Gastrocnemius medialis (tissue), 4 donors: ENCODE measurements at places on chromosomes 7 and 10. TPM values are rescaled to one million over a fixed set of nuclear protein-coding genes. Genes with fewer than 3 reads are reported as not detected.

PRSS37 gene
- total RNA-seq = not detected

ADAMTS14 gene
- total RNA-seq = 0.10 TPM

CALML3 gene
- total RNA-seq = not detected

SH2D4B gene
- not detected for total RNA-seq

HPSE2 gene
- total RNA-seq = not detected

WNT8B gene
- not detected for total RNA-seq

GNA12 gene
- total RNA-seq = 8.0 TPM

HYAL4 gene
- 8.2 TPM for total RNA-seq

LGI1 gene
- not detected for total RNA-seq

MMP21 gene
- total RNA-seq = not detected

PILRA gene
- total RNA-seq = 0.62 TPM

DNA sequence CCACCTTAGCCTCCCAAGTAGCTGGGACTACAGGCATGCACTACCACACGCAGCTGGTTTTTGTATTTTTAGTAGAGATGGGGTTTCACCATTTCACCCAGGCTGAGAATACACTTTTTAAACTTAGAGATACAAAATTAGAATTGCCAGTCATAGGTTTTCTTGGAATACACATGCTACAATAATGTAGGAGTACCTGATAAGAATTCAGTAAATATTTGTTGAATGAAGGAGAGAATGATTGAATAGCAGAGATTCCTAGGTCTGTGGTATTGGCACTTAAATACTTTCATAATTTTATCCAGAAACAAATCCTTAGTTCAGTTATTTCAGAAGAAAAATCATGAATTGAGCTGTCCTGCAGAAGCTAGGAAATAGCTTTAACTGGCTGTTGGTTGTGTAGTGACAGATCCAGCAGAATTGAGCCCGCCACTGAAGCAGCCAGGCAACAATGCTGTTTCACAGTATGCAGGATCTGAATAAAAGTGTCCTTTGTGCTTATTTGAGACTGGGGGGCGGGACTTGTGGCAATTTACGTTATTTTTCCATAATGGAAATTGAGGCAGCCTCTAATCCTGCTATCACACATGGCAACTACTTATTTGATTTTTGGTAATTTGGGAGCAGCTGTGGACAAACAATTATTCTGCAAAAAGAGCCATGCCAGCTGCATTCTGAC is 31.5 kb downstream of the NRF1 start:
- H3K27me3 ChIP-seq = no peaks in the 10 kb centered on the region
- DNase-seq = no peak
- H3K4me1 ChIP-seq = peaks cover 12% of the 10 kb centered on the region
- H3K36me3 ChIP-seq = no peaks in the 10 kb centered on the region
- H3K27ac ChIP-seq = no peak overlapping the region

DNA sequence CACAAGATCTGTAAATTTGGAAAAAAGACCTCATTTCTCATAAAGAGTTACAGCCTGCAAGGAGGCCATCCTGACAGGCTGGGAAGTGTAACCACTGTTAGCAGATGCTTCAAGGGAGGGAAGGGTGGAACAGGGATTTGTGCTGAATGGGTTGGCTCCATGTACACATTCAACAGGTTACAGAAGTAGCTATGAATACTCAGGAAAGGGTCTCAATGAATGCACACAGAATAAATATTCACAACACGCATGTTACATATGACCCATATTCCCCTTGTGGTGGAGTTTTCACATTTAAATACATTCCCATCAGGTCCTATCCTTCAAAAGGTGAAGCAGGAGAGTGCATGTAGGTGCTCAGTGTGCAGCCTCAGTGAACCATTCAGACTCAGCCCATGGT is 316.4 kb upstream of the COBL start:
- H3K4me3 ChIP-seq = no peak overlapping the region
- no peaks in the 10 kb centered on the region for H3K4me1 ChIP-seq
- H3K27ac ChIP-seq = no peak overlapping the region
- H3K36me3 ChIP-seq = no peaks in the 10 kb centered on the region

- no peaks in the 10 kb centered on the region for H3K36me3 ChIP-seq
- no peak overlapping the region for H3K27ac ChIP-seq
- H3K4me1 ChIP-seq = peaks cover 8% of the 10 kb centered on the region
- DNase-seq = peak; percentile 18
Observed at GRCh38 chr7:114823290-114823689, 98.6 kb upstream of the MDFIC start.

DNA sequence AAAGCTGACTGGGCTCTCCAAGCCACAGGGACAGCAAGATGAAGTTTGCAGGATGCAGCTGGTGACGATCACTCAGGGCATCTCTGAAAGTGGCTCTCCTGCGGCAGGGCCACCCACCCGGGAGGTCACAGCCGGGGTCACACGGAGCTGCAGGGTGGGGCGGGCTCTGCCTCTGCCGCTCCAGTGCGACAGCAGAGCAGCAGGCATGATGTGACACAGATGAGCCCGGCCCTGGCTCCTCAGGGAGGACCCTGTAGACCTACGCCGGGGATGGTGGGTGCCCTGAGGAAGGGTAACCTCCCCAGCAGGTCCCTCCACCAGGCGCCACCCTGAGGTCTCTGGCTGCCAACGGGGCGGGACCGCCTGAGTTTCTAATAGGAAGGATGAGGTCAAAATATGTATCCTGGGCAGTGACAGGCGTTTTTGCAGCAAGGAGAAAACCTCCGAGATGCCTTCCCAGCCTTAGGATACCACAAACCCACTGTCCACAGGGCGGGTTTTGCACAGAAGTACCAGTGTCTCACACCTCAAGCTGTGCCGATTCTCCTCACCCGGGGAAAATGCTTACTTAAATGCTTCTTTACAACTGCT is 114.8 kb upstream of the DIP2C start:
- no peak for DNase-seq
- no peak overlapping the region for H3K4me3 ChIP-seq
- no peaks in the 10 kb centered on the region for H3K36me3 ChIP-seq
- H3K4me1 ChIP-seq = peaks cover 6% of the 10 kb centered on the region

GRCh38 chr10:116780691-116781205 is 38.4 kb upstream of the HSPA12A start:
- H3K4me3 ChIP-seq = no peak overlapping the region
- no peak overlapping the region for H3K27ac ChIP-seq
- no peaks in the 10 kb centered on the region for H3K36me3 ChIP-seq
- H3K27me3 ChIP-seq = no peaks in the 10 kb centered on the region
- no peaks in the 10 kb centered on the region for H3K4me1 ChIP-seq

DNA sequence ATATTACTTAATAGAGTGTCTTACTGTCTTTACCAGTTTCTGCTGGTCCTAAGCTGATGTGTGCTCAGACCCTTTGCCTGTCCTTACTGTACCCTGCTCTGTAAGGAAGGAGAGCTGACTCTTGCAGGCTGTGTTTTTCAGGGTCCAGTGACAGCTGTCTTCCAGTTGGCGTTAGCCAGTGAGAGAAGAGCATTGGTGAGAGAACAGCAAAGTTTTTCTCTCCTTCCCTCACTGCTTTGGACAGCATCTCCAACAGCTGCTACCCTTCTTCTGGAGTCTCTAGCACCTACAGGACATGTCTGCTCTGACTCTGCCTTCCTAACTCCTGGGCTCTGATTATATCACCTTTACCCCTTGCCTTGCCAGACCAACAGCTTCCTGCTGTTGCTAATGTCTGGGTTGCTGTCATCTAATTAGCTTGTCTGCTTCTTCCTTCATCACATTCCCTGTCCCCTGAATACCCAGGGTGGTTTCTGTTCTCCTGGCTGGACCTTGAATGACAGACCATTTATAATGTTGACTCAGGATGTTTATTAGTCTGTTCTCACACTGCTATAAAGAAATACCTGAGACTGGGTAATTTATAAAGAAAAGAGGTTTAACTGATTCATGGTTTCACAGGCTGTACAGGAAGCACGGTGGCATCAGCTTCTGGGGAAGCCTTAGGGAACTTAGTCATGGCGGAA is 23.5 kb upstream of the PANK1 start:
- DNase-seq = no peak
- H3K27ac ChIP-seq = no peak overlapping the region
- H3K4me3 ChIP-seq = no peak overlapping the region
- H3K27me3 ChIP-seq = no peaks in the 10 kb centered on the region

DNA sequence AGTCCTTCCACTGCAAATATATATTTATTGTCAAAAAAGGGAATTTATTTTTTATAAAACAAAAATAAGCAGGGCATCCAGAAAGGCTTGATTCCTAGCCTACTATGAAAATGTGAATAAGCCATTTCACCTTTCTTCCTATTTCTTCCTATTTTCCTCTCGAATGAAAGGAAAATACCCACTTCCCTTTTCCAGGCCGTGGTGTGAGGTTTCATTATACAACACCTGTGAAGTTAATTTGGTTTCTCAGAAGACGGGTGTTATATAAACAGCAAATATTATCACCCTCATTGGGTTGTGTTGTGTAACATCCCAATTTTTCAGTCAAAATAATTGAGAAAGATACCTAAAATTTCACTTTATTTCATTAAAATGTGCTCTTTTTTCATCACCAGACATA is 214.3 kb downstream of the DGKB start:
- no peaks in the 10 kb centered on the region for H3K27me3 ChIP-seq
- no peak overlapping the region for H3K27ac ChIP-seq
- H3K4me3 ChIP-seq = no peak overlapping the region

GRCh38 chr10:110336111-110336721 is 31.5 kb upstream of the SMNDC1 start:
- no peak overlapping the region for H3K4me3 ChIP-seq
- H3K4me1 ChIP-seq = peaks cover 8% of the 10 kb centered on the region
- DNase-seq = peak; percentile 20
- no peak overlapping the region for H3K27ac ChIP-seq

GRCh38 chr10:73717556-73717955 is 19.6 kb upstream of the AGAP5 start:
- no peak for DNase-seq
- H3K4me1 ChIP-seq = peaks cover 9% of the 10 kb centered on the region

GRCh38 chr10:5364890-5365338 is at the start of gene UCN3:
Gene UCN3, plus strand, starts transcription at chr10:5364966. Its CDS starts 8,755 bp downstream, at chr10:5373721.
- no peaks in the 10 kb centered on the region for H3K4me1 ChIP-seq
- no peak within 1 kb of the TSS for H3K4me3 ChIP-seq
- H3K27me3 ChIP-seq = peaks cover 43% of the 10 kb centered on the region

GRCh38 chr7:2647594-2648172 is 15.9 kb downstream of the TTYH3 start:
- H3K4me3 ChIP-seq = no peak overlapping the region
- no peaks in the 10 kb centered on the region for H3K4me1 ChIP-seq
- no peaks in the 10 kb centered on the region for H3K36me3 ChIP-seq
- no peaks in the 10 kb centered on the region for H3K27me3 ChIP-seq
- no peak for DNase-seq

DNA sequence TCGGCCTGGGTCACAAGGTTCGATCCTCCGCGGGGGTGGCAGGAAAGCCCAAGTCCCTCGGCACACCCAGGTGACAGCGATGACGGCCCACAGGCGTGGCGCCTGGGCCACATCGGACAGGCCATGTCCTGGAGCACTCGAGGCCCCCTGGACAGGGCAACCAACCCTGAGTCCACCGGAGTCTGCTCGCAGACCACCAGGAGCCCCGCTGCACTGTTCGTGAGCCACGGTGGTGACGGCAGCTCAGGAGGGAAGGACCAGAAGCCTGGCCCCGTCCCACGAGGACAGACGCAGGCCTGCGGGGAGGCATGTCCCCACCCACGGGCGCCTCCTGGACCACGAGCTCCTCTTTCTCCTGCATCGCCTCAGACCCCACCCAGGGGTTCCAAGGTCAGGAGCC is 22.4 kb upstream of the GPR146 start:
- H3K4me3 ChIP-seq = no peak overlapping the region
- H3K27ac ChIP-seq = no peak overlapping the region
- H3K4me1 ChIP-seq = peaks cover 9% of the 10 kb centered on the region
- no peaks in the 10 kb centered on the region for H3K36me3 ChIP-seq
- no peak for DNase-seq

DNA sequence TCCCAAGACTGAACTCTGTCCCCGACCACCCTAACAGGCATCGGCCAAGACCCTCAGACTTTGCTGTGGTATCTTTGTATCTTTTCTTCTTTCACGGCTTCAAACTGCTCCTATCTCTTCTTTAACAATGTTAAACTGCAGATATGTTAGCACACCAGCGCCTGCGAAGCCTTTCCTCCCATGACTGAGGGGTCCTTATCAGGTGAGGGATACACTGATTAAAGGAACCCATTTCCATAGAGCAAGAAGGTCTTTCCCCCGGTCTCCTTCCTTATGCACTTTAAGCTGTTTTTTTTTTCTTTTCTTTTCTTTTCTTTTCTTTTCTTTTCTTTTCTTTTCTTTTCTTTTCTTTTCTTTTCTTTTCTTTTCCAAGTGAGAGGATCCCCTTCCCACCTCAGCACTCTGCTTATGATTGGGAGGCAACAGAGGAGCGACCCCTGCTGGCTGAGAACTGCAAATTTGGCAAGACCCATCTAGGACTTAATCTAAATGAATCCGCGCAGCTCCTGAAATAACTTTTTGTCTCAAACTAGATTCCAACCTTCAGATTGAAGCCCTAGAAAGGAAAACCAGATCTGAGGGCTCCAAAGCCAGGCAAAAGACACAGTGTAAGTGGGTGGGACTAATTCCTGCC is 109.9 kb downstream of the ITGB8 start:
- no peaks in the 10 kb centered on the region for H3K27me3 ChIP-seq
- H3K27ac ChIP-seq = no peak overlapping the region
- no peak overlapping the region for H3K4me3 ChIP-seq
- H3K36me3 ChIP-seq = no peaks in the 10 kb centered on the region

DNA sequence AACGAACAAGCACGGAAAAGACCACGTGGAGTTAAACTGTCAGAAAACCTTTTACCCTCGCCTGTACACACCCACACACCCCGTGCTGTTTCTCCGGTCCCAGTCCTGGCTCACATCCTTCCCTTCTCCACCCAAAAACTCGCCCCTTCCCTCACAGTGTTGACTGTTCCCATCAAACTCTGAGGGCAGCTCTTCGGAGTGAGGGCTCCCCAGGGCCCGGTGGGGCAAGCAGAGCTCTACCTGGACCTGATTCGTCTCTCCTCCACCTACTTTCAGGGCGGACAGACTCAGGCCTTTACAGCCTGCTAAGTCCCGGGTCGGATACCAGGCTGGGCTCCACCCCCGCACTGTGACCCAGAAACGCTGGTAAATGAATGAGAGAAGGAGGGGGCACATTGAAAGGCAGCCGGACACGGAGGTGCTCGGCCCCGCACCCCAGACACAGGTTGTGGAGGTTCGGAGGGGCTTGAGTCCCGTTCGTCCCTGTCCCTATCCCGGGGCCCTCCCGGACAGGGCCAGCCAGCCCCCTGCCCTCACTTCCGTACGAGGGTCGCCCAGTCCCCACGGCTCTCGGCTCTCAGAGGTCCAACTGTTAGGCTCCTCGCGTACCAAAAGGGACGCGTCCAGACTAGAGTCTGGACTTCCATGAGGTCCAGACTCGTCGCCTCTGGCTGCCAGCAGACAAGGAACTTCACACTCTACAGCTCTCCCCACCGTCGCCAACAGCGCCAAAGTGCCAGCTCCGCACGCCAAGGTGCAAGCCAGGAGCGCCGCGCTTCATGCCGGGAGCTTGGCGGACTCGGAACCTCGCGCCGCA is 31.7 kb upstream of the ASL start:
- H3K27ac ChIP-seq = no peak overlapping the region
- H3K4me3 ChIP-seq = peak overlapping the region; percentile 68
- H3K4me1 ChIP-seq = peaks cover 5% of the 10 kb centered on the region
- H3K27me3 ChIP-seq = no peaks in the 10 kb centered on the region
- H3K36me3 ChIP-seq = no peaks in the 10 kb centered on the region
- DNase-seq = peak; percentile 26
